ENCODE measurements at places on chromosomes 5 and 9. TPM values are rescaled to one million over a fixed set of nuclear protein-coding genes. Genes with fewer than 3 reads are reported as not detected.

ZFP2 gene
- 0.06 TPM for total RNA-seq

ZDHHC11 gene
- 16.3 TPM for total RNA-seq

LHX3 gene
- total RNA-seq, result 0.10 TPM

ARL14EPL gene
- 0.43 TPM for total RNA-seq

ENTPD2 gene
- 3.3 TPM for total RNA-seq

PCDHB5 gene
- total RNA-seq, result 1.6 TPM

AJM1 gene
- 4.3 TPM for total RNA-seq

QRFP gene
- not detected for total RNA-seq

ZBED3 gene
- total RNA-seq, result 4.7 TPM

C8G gene
- total RNA-seq, result 1.7 TPM

ESM1 gene
- not detected for total RNA-seq

N4BP3 gene
- 0.74 TPM for total RNA-seq

FST gene
- 1.7 TPM for total RNA-seq

SLC25A51 gene
- 19.9 TPM for total RNA-seq

SOX30 gene
- not detected for total RNA-seq

OBP2B gene
- total RNA-seq, result not detected

SPOCK1 gene
- 13.8 TPM for total RNA-seq

LAMC3 gene
- 2.0 TPM for total RNA-seq

PFN3 gene
- total RNA-seq, result not detected

BHMT gene
- total RNA-seq, result not detected

STKLD1 gene
- 1.2 TPM for total RNA-seq

CARD6 gene
- total RNA-seq, result 2.9 TPM

CACFD1 gene
- 5.2 TPM for total RNA-seq

C5orf52 gene
- not detected for total RNA-seq

PCDHGB2 gene
- not detected for total RNA-seq

SHOC1 gene
- not detected for total RNA-seq

BTNL3 gene
- not detected for total RNA-seq

PCDHGB6 gene
- 0.10 TPM for total RNA-seq

CER1 gene
- total RNA-seq, result not detected

LCN2 gene
- 3.7 TPM for total RNA-seq

NUTM2G gene
- total RNA-seq, result not detected

EQTN gene
- total RNA-seq, result not detected

PCDHB12 gene
- total RNA-seq, result not detected

ZCCHC10 gene
- total RNA-seq, result 25.8 TPM

IL9 gene
- not detected for total RNA-seq

CD274 gene
- total RNA-seq, result 2.1 TPM

SMARCA2 gene
- total RNA-seq, result 37.1 TPM
